Stimulated activated CD8-positive, alpha-beta memory T cell treated with anti-CD3 and anti-CD28 coated beads, Interleukin-15, amount 100 ng/mL, for 1 hour (primary cell): ENCODE measurements at places on chromosomes 11 and 22.

- DNase-seq = no peak
These were observed 23.7 kb downstream of the ADAMTS8 start for GRCh38 chr11:130404727-130405126.

- DNase-seq = no peak
These were observed 98.1 kb downstream of the SIK3 start for GRCh38 chr11:117000014-117000737.

- no peak for DNase-seq
These were observed 269.4 kb downstream of the CTTN start for GRCh38 chr11:70667767-70668166.

GRCh38 chr11:2201542-2201941, 29.9 kb upstream of the TH start:
- no peak for DNase-seq

GRCh38 chr11:102936864-102937509, 18.5 kb downstream of the MMP13 start:
- DNase-seq = no peak
